B cell (primary cell): ENCODE measurements at places on chromosomes 2 and 18. TPM values are rescaled to one million over a fixed set of nuclear protein-coding genes. Genes with fewer than 3 reads are reported as not detected.

GRCh38 chr2:45040786-45041185 lies 31.5 kb upstream of the SIX2 start:
- H3K36me3 ChIP-seq, result no peaks in the 10 kb centered on the region
- H3K27ac ChIP-seq, result no peak overlapping the region
- H3K4me1 ChIP-seq, result no peaks in the 10 kb centered on the region
- H3K27me3 ChIP-seq, result peaks cover 3% of the 10 kb centered on the region
- H3K4me3 ChIP-seq, result no peak overlapping the region

DNA sequence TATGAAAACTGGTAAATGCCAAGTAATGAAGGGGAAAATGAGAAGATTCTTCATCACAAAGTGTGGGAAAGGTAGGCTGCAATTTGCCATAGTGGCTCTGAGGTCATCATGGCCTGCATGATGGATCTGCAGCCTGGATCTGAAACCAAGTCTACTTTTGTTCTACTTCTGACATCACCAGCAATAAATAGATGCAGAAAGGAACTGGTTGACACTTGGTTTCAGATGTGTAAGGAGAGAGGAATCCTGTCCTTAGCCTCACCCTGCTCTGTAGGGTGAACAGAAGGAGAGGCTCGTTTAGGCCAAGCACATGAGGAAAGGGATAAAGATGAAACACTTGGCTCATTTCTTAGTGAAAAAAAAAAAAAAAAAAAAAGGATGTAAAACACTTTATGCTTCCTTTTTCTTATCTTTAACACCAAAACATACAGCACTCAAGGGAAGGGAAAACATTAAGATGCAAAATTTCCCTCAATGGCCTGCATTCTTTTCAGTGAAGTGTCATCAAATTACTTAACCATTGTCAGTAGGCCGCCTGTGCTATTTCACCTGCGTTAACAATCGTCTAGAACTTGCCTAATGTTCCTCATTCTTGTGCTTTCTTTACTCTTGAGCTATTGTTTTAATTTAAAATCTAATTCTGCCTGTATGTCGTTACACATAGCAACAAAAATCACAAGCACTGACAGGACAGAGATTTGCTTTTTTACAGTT lies 3.9 kb downstream of the NEB start:
- H3K27ac ChIP-seq, result peak overlapping the region; percentile 30
- DNase-seq, result peak; percentile 49
- no peaks in the 10 kb centered on the region for H3K36me3 ChIP-seq
- H3K4me3 ChIP-seq, result no peak overlapping the region

- DNase-seq, result peak; percentile 48
- no peak overlapping the region for H3K27ac ChIP-seq
Measured at GRCh38 chr18:77081390-77081778, 51.2 kb downstream of the MBP start.

The MAPK4 gene
- total RNA-seq, result not detected in 2 replicates

GRCh38 chr2:102484310-102485061 lies 11.5 kb downstream of the SLC9A4 start:
- no peaks in the 10 kb centered on the region for H3K4me1 ChIP-seq
- no peak for DNase-seq
- H3K36me3 ChIP-seq, result no peaks in the 10 kb centered on the region
- no peak overlapping the region for H3K4me3 ChIP-seq

- H3K4me1 ChIP-seq, result no peaks in the 10 kb centered on the region
- H3K27me3 ChIP-seq, result no peaks in the 10 kb centered on the region
- no peaks in the 10 kb centered on the region for H3K36me3 ChIP-seq
- no peak for DNase-seq
- H3K27ac ChIP-seq, result no peak overlapping the region
Measured at GRCh38 chr2:212926940-212927339, 224.5 kb downstream of the IKZF2 start.

- H3K27ac ChIP-seq, result no peak overlapping the region
- no peaks in the 10 kb centered on the region for H3K36me3 ChIP-seq
- DNase-seq, result no peak
- H3K4me3 ChIP-seq, result no peak overlapping the region
- no peaks in the 10 kb centered on the region for H3K27me3 ChIP-seq
Measured at GRCh38 chr2:205001300-205001966, 456.2 kb downstream of the PARD3B start.

GRCh38 chr2:165594231-165594934 lies 124.9 kb downstream of the CSRNP3 start:
- H3K4me3 ChIP-seq, result no peak overlapping the region
- H3K36me3 ChIP-seq, result no peaks in the 10 kb centered on the region
- no peak overlapping the region for H3K27ac ChIP-seq
- no peaks in the 10 kb centered on the region for H3K27me3 ChIP-seq
- peaks cover 11% of the 10 kb centered on the region for H3K4me1 ChIP-seq

DNA sequence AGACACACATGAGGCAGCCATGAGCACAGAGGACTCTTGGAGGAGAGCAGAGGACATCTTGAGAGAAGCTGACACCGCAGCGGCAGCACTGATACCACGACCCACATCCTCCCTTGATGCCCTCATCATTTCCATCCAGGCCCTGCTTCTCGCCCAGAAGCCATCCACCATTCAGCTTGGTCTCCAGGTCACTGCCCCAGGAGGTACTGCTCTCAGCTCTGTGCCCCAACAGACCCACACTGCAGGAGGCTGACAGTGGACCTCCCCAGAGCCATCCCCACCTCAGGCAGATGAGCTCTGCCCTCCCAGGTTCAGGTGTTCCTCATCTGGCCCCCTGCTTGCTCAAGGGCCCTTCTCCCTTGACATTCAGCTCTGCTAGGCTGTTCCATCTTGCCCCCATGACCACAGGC lies 74.9 kb downstream of the ACKR3 start:
- no peaks in the 10 kb centered on the region for H3K36me3 ChIP-seq
- DNase-seq, result no peak
- H3K27ac ChIP-seq, result no peak overlapping the region
- H3K4me3 ChIP-seq, result no peak overlapping the region

- no peaks in the 10 kb centered on the region for H3K27me3 ChIP-seq
- H3K36me3 ChIP-seq, result no peaks in the 10 kb centered on the region
- DNase-seq, result no peak
Measured at GRCh38 chr2:129754831-129755230, 224.6 kb upstream of the RAB6C start.

GRCh38 chr18:13382366-13382953 lies 163.9 kb downstream of the LDLRAD4 start:
- H3K27ac ChIP-seq, result peak overlapping the region; percentile 79
- H3K4me3 ChIP-seq, result peak overlapping the region; percentile 41
- no peaks in the 10 kb centered on the region for H3K27me3 ChIP-seq
- no peaks in the 10 kb centered on the region for H3K36me3 ChIP-seq

The DHX57 gene
- 24.1 and 25.0 TPM in 2 replicates for total RNA-seq

The RFX8 gene
- total RNA-seq, result not detected in 2 replicates

DNA sequence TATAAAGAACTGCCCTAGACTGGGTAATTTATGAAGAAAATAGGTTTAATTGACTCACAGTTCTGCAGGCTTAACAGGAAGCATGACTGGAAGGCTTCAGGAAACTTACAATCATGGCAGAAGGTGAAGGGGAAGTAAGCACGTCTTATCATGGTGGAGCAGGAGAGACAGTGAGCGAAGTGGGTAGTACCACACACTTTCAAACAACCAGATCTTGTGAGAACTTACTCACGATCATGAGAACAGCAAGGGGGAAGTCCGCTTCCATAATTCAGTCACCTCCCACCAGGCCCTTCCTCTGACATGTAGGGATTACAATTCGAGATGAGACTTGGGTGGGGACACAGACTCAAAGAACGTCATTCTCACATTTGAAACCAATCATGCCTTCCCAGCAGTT lies 260.1 kb upstream of the FAM98A start:
- no peak for DNase-seq
- H3K27ac ChIP-seq, result no peak overlapping the region
- H3K4me1 ChIP-seq, result no peaks in the 10 kb centered on the region
- H3K4me3 ChIP-seq, result no peak overlapping the region
- H3K27me3 ChIP-seq, result no peaks in the 10 kb centered on the region

- H3K36me3 ChIP-seq, result no peaks in the 10 kb centered on the region
- H3K4me3 ChIP-seq, result no peak overlapping the region
- no peak for DNase-seq
- peaks cover 87% of the 10 kb centered on the region for H3K4me1 ChIP-seq
- H3K27me3 ChIP-seq, result no peaks in the 10 kb centered on the region
- no peak overlapping the region for H3K27ac ChIP-seq
Measured at GRCh38 chr2:101776172-101777043, 78.9 kb downstream of the MAP4K4 start.

DNA sequence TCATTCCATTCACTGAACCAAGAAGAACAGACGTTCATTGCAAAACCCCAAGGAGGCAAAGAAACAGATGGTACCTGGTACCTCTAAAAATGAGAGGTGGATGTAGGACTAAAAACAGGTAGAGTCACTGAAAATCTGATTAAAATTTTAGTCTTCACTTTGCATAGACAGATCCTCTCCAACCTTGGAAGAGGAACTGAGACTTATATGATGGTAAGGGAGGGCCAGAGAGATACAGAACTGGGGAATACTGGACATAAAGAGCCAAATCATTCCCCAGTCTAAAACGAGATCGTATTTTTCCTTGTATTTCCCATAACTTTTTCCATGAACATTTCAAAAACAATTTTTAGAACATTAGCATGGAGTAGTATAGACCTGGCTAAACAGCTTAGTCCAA lies 59.7 kb upstream of the SPOPL start:
- no peak overlapping the region for H3K27ac ChIP-seq
- H3K4me3 ChIP-seq, result no peak overlapping the region
- H3K4me1 ChIP-seq, result no peaks in the 10 kb centered on the region

- H3K27ac ChIP-seq, result no peak overlapping the region
- no peaks in the 10 kb centered on the region for H3K4me1 ChIP-seq
- no peaks in the 10 kb centered on the region for H3K27me3 ChIP-seq
- no peak overlapping the region for H3K4me3 ChIP-seq
Measured at GRCh38 chr18:77949355-77949973, 699.8 kb downstream of the GALR1 start.

DNA sequence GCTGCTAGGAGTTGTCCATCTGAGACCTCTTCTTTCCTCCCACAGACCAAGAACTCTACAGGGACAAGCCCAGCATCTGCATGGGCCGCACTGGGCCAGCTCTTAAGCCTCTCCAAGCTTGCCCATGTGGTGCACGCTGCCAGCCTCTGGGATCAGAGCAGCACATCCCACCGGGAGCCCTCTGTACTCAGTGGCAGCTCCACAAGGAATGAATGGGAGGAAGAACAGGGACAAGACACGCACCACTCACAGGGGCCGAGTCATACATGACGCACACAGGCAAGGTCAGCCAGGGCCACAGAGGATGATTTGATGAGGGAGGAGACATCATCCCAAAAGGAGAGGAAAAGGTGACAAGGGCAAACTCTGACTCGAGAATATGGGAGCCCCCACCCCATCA lies 268.3 kb downstream of the KLHL29 start:
- no peak overlapping the region for H3K27ac ChIP-seq
- no peaks in the 10 kb centered on the region for H3K36me3 ChIP-seq
- H3K4me1 ChIP-seq, result no peaks in the 10 kb centered on the region
- no peak for DNase-seq
- H3K4me3 ChIP-seq, result no peak overlapping the region

DNA sequence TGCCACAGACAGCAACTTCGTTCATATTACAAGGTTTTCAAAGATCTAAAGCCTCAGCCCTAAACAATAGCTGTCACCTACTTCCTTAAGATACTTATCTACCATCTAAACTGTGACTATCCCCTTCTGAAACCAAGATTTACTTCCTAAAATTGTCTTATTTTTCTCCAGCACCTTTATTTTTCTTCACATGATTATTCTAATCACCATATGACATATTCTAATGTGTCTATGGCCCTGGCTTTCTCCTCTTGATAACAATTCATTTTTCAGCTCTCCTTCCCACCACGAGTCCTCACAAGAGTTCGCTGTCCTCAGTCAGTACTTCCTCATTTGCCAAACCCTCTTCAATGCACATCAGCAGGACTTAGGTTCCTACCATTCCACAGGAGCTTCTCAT lies 53.9 kb downstream of the RTTN start:
- no peaks in the 10 kb centered on the region for H3K4me1 ChIP-seq
- no peak for DNase-seq
- H3K4me3 ChIP-seq, result no peak overlapping the region
- peaks cover 15% of the 10 kb centered on the region for H3K36me3 ChIP-seq
- H3K27ac ChIP-seq, result no peak overlapping the region
